Activated CD8-positive, alpha-beta memory T cell treated with anti-CD3 and anti-CD28 coated beads, Interleukin-2, amount 10 ng/mL, durations not matched to agents 7 days and 5 days (primary cell): ENCODE measurements at places on chromosomes 4 and X. TPM values are rescaled to one million over a fixed set of nuclear protein-coding genes. Genes with fewer than 3 reads are reported as not detected.

CT45A2 gene
- total RNA-seq: not detected

SH3BGRL gene
- total RNA-seq: 59.8 TPM

CTPS2 gene
- 5.6 TPM for total RNA-seq

NXF2 gene
- total RNA-seq: not detected

RP2 gene
- total RNA-seq: 11.3 TPM

CFAP99 gene
- not detected for total RNA-seq

KLHL15 gene
- total RNA-seq: 9.5 TPM

RPA4 gene
- total RNA-seq: 0.52 TPM

AVPR2 gene
- total RNA-seq: not detected

SOX3 gene
- total RNA-seq: not detected

PHF8 gene
- 44.9 TPM for total RNA-seq

PTPN13 gene
- 0.37 TPM for total RNA-seq

FAM184B gene
- not detected for total RNA-seq

PDLIM3 gene
- not detected for total RNA-seq

SHROOM4 gene
- not detected for total RNA-seq

DCTD gene
- total RNA-seq: 85.1 TPM

POU3F4 gene
- total RNA-seq: not detected

MAGEE2 gene
- total RNA-seq: not detected

NLGN4X gene
- total RNA-seq: not detected

PAGE2B gene
- total RNA-seq: 2.0 TPM

FAM3A gene
- total RNA-seq: 31.7 TPM

PABPC1L2A gene
- total RNA-seq: not detected

F8A2 gene
- total RNA-seq: not detected

CXorf51B gene
- not detected for total RNA-seq

SPATA4 gene
- total RNA-seq: not detected

MAGED2 gene
- 52.9 TPM for total RNA-seq

PF4V1 gene
- total RNA-seq: not detected

ZFP92 gene
- 1.7 TPM for total RNA-seq

GALNTL6 gene
- total RNA-seq: not detected

SLAIN2 gene
- 61.6 TPM for total RNA-seq

FAM47E gene
- total RNA-seq: not detected

SLC26A1 gene
- total RNA-seq: not detected

MAGEB5 gene
- total RNA-seq: not detected
